ENCODE measurements at places on chromosomes 5 and 9.
A peak's percentile ranks its signal among the peaks of the same experiment; 100 is the strongest.

GRCh38 chr9:2017331-2018161 is 2.4 kb downstream of the SMARCA2 start:
- peak; percentile 79 for DNase-seq

GRCh38 chr9:105971986-105972385 is 277.6 kb downstream of the TMEM38B start:
- no peak for DNase-seq

- no peak for DNase-seq
Measured at GRCh38 chr5:115599924-115600323, 2.4 kb downstream of the TICAM2 start.

DNA sequence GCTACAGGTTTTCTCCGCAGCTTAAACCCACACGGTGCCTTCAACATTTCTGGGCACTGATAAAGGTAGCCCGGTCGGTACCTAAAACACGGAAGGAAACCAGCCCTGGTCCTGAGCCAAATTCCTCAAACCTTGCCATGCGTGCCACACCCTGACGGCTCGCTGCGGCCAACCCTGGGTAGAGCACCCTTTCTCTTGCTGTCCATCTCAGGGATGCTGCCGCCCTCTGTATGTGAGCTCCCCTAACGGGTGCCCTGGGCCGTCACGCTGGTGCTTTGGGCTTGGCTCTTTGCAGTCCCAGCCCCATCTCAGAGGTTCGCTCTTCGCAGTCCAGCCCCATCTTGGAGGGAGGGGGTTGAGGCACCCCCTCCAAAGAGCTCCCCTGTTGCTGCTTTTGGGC is 43.9 kb downstream of the PNPLA7 start:
- no peak for DNase-seq

Measured in iris pigment epithelial cell (primary cell).